ENCODE measurements at places on chromosomes 7 and 10.

DNA sequence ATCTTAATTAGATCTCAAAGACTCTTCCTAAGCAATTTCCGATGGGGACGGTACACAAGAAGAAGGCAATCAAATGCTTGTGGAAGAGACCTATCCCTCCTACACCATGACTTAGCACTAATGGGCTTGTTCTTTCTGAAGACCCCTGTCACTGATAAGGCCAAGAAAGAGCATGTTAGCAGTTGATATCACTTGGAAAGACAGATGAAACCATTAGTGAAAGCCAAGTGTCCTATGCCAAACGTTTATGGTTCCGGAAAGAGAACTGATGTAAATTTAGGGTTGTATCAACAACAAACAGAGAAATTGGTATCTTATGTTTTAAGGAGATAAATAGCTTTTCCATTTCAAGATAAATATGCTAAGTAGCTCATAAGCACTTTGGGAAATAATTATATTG lies 6.5 kb downstream of the UROS start:
- DNase-seq, result no peak

DNA sequence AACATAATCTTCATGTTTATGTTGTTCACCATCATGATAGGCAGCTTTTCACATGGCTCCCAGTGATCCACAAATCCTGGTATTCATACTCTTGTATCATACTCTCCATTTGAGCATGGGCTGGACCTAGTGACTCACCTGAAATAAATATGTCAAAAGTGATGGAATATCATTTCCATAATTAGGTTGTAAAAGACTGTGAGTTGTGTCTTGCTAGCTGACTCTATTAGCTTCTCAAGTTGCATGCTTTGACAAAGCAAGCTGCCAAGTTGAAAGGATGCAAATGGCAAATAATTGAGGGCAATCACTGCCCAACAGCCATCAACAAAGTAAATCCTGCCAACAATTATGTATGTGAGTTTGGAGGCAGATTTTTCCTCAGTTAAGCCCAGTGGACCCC lies 300.4 kb downstream of the AHR start:
- peak; percentile 75 for DNase-seq

DNA sequence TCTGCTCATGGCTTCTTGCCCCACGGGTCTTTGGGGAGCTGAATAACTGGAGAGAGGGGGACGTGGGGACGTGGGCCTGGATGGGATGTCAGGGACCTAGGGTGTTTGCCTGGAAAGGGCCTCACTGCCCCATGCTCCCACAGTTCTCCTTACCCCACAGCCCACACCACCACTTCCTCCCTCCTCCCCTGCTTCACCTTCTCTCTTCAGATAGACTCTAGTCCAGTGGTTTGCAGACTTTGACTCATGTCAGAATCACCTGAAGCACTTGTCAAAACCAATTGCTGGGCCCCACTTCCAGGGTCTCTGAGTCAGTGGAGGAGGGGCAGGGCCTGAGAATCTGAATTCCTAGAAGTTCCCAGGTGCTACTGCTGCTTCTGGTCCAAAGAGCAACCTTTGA lies 327.4 kb downstream of the RPS24 start:
- DNase-seq, result no peak

DNA sequence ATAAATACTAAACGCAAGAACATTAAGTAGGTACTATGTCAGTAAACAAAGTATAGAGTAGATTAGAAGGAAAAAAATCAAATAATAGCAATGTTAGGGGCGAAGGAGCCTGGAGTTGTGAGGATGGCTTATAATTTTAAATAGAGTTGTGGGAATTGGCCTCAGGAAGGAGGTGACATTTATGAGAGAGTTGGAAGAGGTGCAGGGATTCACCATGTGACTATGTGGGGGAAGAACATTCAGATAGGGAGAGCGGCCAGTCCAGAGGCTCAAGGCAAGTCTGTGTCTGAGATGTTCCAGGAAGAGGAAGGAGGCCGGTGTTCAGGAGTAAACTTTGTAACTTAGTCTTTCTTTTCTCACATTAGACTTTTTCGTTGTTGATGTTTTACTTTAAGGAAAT lies 778.6 kb upstream of the C7orf33 start:
- no peak for DNase-seq

DNA sequence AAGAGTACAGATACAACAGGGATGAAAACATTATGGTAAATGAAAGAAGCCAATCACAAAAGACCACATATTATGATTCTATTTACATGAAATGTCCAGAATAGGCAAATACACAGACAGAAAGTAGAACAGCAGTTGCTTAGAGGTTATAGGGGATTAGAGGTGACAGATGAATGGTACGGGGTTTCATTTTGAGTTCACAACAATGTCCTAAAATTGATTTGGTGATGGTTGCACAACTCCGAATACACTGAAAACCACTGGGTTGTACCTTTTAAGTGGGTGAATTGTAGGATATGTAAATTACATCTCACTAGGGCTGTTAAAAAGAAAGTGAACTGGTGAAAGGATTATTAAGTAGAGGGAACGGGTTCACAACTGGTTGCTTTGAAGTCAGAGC lies 76.3 kb upstream of the MRLN start:
- no peak for DNase-seq

DNA sequence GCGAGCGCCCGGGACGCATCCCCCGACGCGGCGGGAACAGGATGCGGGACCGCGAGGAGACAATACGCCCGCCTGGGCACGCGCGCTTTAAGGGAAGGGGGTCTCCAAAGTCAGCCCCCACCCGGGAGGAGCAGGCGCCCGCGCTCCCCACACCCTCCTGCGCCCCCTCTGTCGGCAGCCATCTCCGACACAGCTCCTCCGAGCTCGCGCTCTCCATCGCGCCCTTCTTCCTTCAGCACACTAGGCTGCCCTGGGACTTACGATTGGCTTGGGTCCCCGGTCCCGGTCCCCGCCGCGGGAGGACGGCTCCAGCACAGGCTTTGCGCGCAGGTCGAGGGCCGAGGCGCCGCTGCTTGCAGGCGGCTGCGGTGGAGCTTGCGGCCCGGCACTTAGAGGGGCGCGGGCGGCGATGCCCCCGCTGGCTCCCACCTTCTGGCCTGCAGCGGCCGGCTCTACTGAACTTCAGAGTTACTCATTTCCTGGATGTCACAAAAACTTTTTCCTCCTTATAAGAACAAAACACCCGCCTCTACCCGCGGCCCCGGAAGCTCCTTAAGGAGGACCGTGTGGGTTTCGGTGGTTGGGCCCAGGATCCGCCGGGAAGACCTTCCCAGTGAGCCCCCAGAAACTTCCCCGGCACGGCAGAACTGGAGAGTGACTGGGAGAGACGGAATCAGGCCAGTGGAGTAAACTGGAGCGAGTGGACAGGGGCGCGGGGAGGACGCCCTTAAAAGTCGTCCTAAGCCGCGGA lies at the start of gene ITPRIP:
ITPRIP (minus strand) TSS at position 481 of the 751 bp plus-strand sequence. CDS start 22,414 bp downstream, outside the sequence.
- peak; percentile 70 for DNase-seq

All from RWPE1 (cell line).